Chondrocyte (in vitro differentiated cells): ENCODE measurements at places on chromosomes 3 and 15.
A peak's percentile ranks its signal among the peaks of the same experiment; 100 is the strongest.

DNA sequence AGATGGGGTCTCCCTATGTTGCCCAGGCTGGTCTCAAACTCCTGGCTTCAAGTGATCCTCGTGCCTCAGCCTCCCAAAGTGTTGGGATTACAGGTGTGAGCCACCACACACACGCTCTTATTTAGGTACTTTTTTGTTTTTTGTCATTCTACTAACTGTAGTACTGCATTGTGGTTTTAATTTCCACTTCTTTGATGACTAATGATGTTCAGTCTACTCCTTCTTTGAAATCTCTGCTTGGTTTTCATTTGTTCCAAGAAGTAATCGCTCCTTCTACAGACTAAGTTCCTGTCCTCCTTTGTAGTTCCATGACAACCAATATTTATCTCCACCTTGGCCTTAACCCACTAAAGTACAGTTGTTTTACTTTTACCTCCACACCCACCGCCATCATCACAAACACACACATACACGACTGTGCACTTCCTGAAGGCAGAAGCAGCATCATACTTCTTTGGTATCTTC is 529 bp upstream of the DLEC1 start:
- DNase-seq: no peak

- no peak for DNase-seq
Observed at GRCh38 chr15:27399241-27399640, 428.3 kb downstream of the GABRG3 start.

DNA sequence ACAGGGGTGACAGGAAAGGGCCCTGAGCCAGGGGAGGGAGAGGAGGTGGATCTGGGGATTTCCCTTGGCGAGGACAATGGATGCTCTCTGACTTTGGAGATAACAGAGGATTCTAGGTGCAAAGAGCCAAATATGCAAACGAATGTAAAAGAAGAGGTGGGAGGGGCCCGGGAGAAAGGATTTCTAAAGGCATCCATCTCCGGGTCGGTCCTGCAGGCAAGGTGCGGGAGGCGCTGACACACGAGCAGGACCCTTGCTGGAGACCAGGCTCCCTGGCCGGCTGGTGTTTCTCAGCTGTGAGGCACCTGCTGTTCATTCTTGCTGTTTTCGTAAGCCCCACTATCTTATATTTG is 115.2 kb upstream of the TLE3 start:
- DNase-seq: no peak

DNA sequence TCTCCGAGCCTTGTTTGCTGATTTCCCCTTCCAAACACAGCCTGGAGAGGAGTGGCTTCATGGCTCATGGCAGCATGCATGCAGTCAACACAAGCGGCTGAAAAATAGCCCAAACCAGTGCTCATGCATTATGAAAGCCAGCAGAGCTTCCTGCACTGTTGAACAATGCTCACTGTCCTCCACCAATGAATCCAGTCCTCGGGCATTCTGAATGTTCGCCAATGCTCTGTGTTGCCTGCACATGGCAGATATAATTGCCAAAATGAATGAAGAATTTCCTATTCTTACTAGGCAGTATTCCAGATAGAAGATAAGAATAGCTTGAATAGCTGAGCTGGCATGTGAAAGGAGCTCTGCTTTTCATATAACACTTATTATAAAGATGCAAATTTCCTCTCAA is 252.7 kb downstream of the ROBO1 start:
- no peak for DNase-seq

DNA sequence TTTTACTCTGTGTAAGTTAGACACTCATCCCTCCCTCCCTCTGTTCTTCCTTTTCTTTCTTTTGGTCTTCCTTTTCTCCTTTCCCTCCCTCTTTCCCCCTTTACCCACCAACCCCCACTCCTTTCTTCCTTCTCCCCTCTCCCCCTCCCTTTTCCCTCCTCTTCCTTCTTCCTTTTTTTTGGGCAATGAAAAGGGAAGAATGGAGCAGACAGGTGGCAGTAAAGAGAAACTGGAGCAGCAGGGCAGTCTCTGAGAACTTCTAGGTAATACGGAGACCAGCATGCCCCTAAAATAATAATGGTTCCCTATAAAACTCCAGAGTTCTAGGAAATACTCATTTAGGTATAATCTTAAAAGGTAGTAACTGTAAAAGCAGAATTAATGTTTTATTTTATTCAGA is 11.4 kb upstream of the GPR171 start:
- no peak for DNase-seq

DNA sequence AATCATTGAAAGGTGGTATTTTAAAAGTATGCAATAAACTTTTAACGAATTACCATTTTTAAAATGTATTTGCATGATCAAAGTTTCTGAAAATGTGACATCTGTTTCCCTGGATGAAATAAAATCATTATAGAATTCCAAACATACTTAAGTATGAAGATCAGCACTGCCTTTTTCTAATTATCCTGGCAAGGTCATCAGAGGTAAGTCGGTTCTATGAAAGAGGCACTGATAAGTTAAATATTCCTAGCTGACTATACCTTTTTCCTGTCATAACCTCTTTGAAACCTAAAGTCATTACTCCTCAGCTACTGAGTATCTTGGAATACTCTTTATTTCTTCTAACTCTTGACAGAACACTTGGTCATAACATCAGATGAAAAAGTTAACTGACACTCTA is 406.1 kb upstream of the ALCAM start:
- no peak for DNase-seq

GRCh38 chr3:55333046-55333445 is 154.1 kb downstream of the WNT5A start:
- no peak for DNase-seq

GRCh38 chr3:161274691-161275298 is 53.7 kb downstream of the NMD3 start:
- no peak for DNase-seq

DNA sequence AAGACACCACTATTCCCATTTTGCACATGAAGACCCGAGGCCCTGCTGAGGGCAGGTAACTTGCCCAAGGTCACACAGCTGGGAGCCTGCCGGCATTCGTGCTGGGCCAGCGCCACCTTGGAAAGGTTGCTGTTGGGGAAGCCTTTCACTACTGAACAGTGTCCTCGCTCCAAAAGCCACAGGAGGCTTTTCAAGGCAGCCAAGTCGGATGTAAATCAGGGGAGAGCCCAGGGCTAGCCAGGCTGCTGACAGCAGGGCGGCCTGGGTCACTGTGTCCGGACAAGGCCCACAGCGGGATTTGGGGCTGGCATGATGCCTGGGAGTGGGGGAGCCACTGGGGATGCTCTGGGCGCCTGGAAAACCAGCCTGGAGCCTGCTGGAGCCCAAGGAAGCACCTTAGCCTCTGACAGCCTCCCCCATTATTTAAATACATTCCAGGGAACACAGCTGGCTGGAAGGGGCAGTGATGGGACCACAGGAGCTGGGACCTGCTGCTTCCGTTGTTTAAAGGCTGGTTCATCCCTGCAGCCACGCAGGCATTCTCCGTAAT is 10.5 kb downstream of the SLC6A6 start:
- DNase-seq: no peak

GRCh38 chr3:24513463-24513862 is 18.8 kb upstream of the THRB start:
- no peak for DNase-seq

DNA sequence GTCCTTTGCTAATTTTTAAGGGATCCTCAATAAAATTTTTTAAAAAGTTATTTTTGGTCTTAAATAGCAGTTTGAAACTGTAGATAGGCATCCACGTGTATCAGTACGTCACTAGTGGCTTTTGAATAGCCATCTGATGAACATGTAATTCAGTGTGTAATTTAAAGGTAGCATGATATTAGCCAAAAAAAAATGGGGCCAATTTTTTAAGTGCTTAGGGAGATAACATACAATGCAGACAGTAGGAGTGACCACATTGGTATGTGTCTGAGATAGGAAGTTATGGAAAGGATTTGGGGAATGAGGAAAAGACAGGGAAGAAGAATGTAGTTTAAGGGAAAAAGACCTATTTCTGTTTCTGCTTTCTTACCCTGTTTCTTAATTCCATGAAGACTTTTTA is 2.5 kb downstream of the AP4E1 start:
- DNase-seq: no peak

DNA sequence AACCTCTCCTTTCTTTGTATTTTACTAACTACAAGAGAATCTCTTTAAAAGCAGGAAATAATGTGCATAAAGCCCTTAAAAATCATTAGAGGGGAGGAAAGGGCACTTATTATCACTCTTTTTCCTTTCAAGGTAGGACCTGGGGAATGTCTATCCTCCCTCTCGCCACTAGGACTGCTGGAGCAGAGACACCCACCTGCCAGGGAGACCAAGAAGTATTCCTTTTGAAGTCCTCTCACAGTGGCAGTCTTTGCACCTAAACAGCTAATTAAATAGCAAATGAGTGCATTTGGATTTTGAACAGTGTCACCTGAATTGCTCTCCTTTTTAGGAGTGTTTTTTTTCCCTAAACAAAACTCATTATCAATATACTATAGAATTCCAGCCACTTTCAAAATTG is 874.1 kb downstream of the ZPLD1 start:
- no peak for DNase-seq

GRCh38 chr15:77528968-77529319 is 103.8 kb downstream of the LINGO1 start:
- peak; percentile 73 for DNase-seq

DNA sequence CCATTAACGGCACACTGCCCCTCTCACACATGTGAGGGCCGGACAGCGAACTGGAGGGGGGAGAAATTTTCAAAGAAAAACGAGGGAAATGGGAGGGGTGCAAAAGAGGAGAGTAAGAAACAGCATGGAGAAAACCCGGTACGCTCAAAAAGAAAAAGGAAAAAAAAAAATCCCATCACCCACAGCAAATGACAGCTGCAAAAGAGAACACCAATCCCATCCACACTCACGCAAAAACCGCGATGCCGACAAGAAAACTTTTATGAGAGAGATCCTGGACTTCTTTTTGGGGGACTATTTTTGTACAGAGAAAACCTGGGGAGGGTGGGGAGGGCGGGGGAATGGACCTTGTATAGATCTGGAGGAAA is 1.5 kb downstream of the SOX2 start:
- no peak for DNase-seq

GRCh38 chr15:92770641-92771040 is 115.1 kb upstream of the FAM174B start:
- no peak for DNase-seq

DNA sequence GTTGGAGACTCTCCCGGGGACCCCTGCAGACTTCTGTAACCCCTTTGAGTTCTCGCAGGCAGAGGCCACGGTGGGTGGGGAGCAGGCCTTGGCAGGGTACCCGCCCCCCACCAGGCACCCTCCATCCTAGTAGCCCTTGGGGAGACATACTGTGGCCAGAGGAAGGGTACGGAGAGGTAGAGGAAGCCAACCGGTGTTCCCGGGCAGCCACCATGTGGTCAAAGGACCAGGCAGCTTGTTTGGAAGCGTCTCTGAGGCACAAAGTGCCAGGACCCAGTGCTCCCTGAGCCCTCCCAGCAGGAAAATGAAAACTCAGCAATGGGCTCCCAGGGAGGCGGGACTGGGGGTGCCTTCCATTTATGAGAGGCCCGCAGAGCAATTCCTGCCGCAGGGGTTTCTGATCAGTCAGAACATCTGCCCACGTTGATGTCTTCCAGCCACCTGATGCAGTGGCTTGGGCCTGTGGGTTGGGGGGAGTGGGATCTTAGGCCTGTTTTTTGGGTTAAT is 53.0 kb upstream of the CGNL1 start:
- DNase-seq: peak; percentile 73

DNA sequence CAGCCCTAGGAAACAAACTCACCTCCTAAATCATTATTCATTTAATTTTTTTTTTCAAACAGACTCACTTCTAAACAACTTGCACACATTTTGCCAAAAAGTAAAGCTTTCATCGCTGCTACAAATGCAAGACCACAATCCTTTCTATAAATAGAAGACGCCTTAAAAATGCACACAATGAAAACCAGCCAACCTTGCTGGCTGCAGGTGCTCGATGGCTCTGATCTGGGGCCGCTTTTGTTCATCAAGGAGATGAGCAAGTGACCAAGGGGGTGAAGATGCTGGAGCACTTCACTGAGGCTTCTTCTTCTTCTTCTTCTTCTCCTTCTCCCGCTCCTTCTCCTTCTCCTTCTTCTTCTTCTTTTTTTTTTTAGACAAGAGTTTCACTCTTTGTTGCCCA is 12.7 kb upstream of the SLC6A6 start:
- DNase-seq: no peak

GRCh38 chr15:89132611-89133507 is 44.6 kb downstream of the ABHD2 start:
- DNase-seq: no peak

- no peak for DNase-seq
Observed at GRCh38 chr15:57914350-57915055, 151.0 kb downstream of the ALDH1A2 start.

DNA sequence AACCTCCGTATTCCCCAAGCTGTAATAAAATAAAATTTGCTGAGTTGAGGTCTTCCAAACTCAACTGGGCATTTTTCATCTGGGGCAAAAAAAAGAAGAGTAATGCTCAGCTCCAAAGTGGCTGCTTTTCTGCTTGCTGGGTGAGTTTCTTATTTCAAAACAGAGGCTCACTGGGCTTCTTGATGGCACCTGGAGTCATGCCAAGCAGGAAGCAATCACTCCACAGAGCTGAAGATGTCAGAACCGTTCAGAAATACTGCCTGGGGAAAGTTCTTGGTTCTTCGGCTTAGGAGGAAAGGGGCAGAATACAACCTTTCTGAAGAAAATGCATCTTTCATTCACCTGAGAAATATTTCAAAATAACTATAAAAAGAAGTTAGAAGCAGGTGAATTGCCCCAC is 4.1 kb downstream of the CCR9 start:
- DNase-seq: no peak

GRCh38 chr3:152574461-152575079 is 260.4 kb upstream of the P2RY1 start:
- DNase-seq: no peak

GRCh38 chr3:128480278-128480677 is 12.7 kb downstream of the GATA2 start:
- peak; percentile 71 for DNase-seq

DNA sequence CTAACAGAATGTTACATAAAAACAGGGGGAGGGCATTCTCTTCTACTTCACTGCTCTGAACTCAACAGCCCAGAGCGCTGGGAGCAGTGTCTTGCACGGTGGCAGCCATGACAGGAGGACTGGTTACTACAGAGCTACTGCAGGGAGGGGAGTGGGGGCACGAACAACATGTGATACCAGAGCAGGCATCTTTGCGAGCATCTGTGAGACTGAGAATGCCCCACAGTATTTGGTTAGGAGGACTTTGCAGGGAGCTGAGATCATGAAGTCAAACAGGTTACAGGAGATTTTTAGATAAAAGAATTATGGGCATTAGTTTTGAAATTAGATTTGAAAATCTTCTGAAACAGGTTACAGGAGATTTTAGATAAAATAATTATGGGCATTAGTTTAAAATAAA is 58.8 kb upstream of the GOLGA8B start:
- no peak for DNase-seq

- no peak for DNase-seq
Observed at GRCh38 chr3:25784971-25785370, 1.7 kb upstream of the NGLY1 start.

GRCh38 chr3:66076861-66077470 is 38.2 kb upstream of the MAGI1 start:
- no peak for DNase-seq

DNA sequence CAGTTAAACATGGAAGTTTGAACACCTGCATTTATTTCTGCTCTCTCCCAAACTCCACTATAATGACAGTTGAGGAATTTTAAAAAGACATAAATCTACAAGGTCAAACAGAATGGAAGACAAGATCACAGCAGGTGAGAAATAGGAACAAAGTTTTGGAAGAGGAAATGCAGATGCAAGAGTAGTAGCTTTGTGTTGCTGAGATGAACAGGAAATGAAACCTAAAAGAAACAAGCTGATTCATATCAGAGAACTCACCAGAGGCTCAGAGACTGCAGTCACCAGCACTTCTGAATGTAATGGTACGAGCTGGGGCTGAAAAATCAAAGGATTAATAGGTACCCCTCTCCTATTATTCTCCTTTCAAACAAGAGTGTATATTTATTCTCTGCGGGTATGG is 459.9 kb downstream of the RAP2B start:
- no peak for DNase-seq
